SK-N-MC (cell line): ENCODE measurements at places on chromosomes 13 and 19.

- no peak for DNase-seq
Observed at GRCh38 chr13:91889641-91890040, 491.2 kb downstream of the GPC5 start.

DNA sequence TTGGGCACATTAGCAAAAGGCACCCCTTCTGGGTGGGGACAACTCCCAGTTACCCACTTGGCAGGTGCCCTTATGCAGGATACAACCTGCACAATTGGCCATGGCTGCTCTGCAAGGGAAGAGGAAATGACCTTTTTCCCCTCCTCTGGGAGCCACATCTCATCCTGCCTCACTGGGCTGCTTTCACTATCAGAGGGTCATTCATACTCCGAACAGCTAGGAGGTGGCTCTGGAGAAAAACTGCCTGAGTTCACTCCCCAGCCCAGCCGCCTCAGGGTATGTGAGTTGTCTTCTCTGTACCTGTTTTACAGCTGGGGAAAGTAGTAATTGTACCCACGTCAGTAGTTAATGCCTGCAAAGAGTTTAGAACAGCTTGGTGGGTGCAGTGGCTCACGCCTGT lies 7.1 kb upstream of the ACTN4 start:
- DNase-seq: no peak

GRCh38 chr13:53052675-53053074 lies 24.1 kb downstream of the OLFM4 start:
- no peak for DNase-seq

GRCh38 chr13:37453246-37453645 lies 145.3 kb downstream of the POSTN start:
- DNase-seq: no peak

GRCh38 chr13:113905942-113906341 lies 42.1 kb upstream of the GAS6 start:
- no peak for DNase-seq

GRCh38 chr13:21579754-21580316 lies 24.1 kb downstream of the MICU2 start:
- DNase-seq: no peak
